ENCODE measurements at places on chromosomes 16 and 17.
A peak's percentile ranks its signal among the peaks of the same experiment; 100 is the strongest.

DNA sequence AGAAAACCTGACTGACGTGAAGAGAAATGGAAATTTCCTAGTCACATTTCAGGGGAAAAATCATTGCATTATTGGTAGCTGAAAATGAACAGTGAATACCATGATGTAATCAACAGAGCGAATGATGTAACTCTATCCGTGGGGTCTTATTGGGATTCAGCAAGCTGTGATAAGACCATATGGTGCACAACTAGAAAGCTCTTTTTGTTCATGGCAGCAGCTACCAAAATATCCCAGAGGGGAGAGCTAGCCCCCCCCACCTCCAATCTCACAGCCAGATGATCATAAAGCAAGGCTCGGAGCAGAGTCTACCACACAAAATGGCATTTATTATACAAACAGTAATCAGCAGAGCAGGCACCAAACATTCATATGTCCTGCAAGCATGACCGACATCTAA, 22.2 kb upstream of the DNAH17 start:
- no peak for DNase-seq

DNA sequence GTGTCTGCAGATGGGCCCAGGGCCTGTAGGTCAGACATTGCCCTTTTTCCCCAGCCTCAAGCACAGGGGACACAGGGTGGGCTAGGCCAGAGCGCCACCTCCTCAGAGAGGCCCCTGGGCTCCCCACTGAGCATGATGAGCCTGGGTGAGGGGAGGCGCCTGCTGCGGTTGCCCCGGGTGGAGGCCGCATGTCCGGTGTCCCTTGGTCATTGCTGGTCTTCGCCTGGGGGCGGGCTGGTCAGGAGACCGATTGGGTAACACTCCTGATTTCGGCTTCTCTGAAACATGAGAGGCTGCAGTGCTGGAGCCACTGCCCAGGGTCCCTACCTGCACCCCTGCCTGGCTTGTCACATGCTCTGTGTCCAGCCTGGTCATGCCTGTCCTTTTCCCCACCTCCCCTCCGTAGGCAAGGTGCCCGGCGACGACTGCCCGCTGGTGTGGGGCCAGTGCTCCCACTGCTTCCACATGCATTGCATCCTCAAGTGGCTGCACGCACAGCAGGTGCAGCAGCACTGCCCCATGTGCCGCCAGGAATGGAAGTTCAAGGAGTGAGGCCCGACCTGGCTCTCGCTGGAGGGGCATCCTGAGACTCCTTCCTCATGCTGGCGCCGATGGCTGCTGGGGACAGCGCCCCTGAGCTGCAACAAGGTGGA, 2.4 kb upstream of the NPB start:
- no peak for DNase-seq

GRCh38 chr17:33334703-33335102, 41.6 kb upstream of the ASIC2 start:
- no peak for DNase-seq

DNA sequence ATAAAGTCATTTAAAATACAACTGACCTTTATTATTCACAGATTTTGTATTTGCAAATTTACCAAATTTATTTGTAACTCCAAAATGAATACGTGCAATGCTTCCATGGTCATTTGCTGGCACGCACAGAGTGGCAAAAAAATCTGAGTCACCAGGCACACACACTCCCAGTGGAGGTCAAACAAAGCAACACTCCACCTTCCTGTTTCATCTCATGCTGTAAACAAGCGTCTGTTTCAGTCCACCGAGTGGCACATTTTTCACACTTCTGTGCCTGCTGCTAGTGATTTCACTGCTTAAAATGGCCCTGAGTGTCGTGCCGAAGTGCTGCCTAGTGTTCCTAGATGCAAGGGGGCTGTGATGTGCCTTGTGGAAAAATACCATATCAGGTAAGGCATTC, 17.8 kb upstream of the ITGAE start:
- no peak for DNase-seq

DNA sequence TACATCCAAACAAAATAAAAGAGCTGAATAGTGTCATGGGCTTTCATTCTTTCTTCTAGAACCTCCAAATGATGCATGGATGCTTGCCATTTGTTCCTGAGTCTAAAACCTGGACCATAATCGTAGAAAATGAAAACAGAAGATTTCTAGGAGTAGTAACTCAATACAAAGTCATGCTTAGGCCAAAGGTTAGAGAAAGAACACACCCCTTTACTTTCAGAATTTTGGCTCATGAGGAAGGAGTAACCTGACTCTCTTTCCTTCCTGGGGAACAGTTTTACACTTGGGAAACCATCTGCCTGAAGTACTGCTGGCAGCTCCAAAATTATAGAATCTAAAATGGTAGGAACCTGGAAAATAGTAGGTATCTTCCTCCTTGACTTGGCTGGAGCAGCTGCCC, 137.2 kb downstream of the SNX11 start:
- DNase-seq, result no peak

- DNase-seq, result no peak
Observed at GRCh38 chr17:79420318-79421243, 190.3 kb downstream of the RBFOX3 start.

GRCh38 chr17:57284984-57285646, 28.8 kb downstream of the MSI2 start:
- DNase-seq, result peak; percentile 76

DNA sequence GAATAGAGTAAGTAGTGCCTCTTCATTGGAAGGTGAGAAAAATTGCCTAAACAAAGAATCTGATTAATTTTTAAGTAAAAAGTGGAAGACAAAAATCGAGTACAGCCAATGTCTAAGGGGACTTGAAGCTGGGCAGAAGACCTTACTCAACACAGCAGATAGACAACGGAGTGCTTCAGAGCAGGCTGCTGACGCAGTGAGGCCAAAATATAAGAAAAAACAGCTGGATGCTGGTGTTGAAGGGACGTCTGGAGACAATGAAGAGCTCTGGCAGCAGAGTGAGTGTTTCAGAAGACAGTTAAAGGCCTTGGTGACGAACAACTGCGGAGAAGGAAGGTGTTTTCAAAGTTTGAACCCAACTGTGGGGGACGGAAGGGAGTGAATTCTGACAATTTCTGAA, 169.8 kb downstream of the MRTFB start:
- DNase-seq, result no peak

- DNase-seq, result peak; percentile 78
Observed at GRCh38 chr17:17403899-17404576, 72.8 kb upstream of the MED9 start.
